GM12878 (cell line): ENCODE measurements at places on chromosomes 7 and 10. TPM values are rescaled to one million over a fixed set of nuclear protein-coding genes. Genes with fewer than 3 reads are reported as not detected.

The HOXA10 gene
- total RNA-seq = not detected in 2 replicates

The ANXA8 gene
- 0.19 TPM in 1 of 2 replicates, not detected in the other for total RNA-seq

The ODAD2 gene
- not detected in 2 replicates for total RNA-seq

The SCART1 gene
- total RNA-seq = 1.2 TPM in 2 replicates

The ACBD7 gene
- total RNA-seq = 0.27 and 0.74 TPM in 2 replicates

The FGF8 gene
- not detected in 2 replicates for total RNA-seq

The PAX4 gene
- total RNA-seq = not detected in 2 replicates

The ADCYAP1R1 gene
- not detected in 2 replicates for total RNA-seq

The AMPH gene
- 0.19 TPM in 1 of 2 replicates, not detected in the other for total RNA-seq

The PDZD8 gene
- total RNA-seq = 16.7 and 17.0 TPM in 2 replicates

The SLC12A9 gene
- total RNA-seq = 16.5 and 18.5 TPM in 2 replicates

The UNC5B gene
- 0.08 and 0.11 TPM in 2 replicates for total RNA-seq

The PDGFA gene
- total RNA-seq = 8.2 and 10.7 TPM in 2 replicates

The IL15RA gene
- 9.9 and 12.1 TPM in 2 replicates for total RNA-seq

The STEAP1 gene
- total RNA-seq = 2.1 and 3.2 TPM in 2 replicates

The BMPER gene
- total RNA-seq = not detected in 2 replicates

The CTNNA3 gene
- total RNA-seq = 0.13 and 0.43 TPM in 2 replicates

The PRPS1L1 gene
- total RNA-seq = not detected in 2 replicates

The HOXA5 gene
- 0.13 TPM in 1 of 2 replicates, not detected in the other for total RNA-seq

The HOXA4 gene
- not detected in 2 replicates for total RNA-seq

The RPEL1 gene
- total RNA-seq = not detected in 2 replicates

The PNLIPRP2 gene
- total RNA-seq = 0.33 and 0.53 TPM in 2 replicates

The ITGA8 gene
- 0.03 TPM in 1 of 2 replicates, not detected in the other for total RNA-seq

The LRRD1 gene
- total RNA-seq = not detected in 2 replicates

The FAM20C gene
- 0.08 and 0.44 TPM in 2 replicates for total RNA-seq

The LOXL4 gene
- not detected in 2 replicates for total RNA-seq

The SLC16A9 gene
- 4.8 and 4.9 TPM in 2 replicates for total RNA-seq

The BRAF gene
- total RNA-seq = 20.2 and 22.1 TPM in 2 replicates

The IQUB gene
- not detected in 2 replicates for total RNA-seq

The FEZF1 gene
- not detected in 2 replicates for total RNA-seq

The HGF gene
- 1.2 and 1.5 TPM in 2 replicates for total RNA-seq

The GPR15LG gene
- 1.3 and 1.5 TPM in 2 replicates for total RNA-seq

The PRKCQ gene
- 0.93 and 0.97 TPM in 2 replicates for total RNA-seq

The PTF1A gene
- not detected in 2 replicates for total RNA-seq

The ARMC3 gene
- not detected in 2 replicates for total RNA-seq

The DPYSL4 gene
- total RNA-seq = 0.16 and 0.21 TPM in 2 replicates

The GPER1 gene
- total RNA-seq = 6.3 and 7.7 TPM in 2 replicates

The PPP1R9A gene
- total RNA-seq = 0.16 TPM in 1 of 2 replicates, not detected in the other

The RET gene
- not detected in 2 replicates for total RNA-seq
